Stimulated activated CD8-positive, alpha-beta memory T cell treated with anti-CD3 and anti-CD28 coated beads, Interleukin-12 subunit alpha, Interleukin-12 subunit beta, amount 100 ng/mL, for 1 hour (primary cell): ENCODE measurements at places on chromosomes 12 and 14.

DNA sequence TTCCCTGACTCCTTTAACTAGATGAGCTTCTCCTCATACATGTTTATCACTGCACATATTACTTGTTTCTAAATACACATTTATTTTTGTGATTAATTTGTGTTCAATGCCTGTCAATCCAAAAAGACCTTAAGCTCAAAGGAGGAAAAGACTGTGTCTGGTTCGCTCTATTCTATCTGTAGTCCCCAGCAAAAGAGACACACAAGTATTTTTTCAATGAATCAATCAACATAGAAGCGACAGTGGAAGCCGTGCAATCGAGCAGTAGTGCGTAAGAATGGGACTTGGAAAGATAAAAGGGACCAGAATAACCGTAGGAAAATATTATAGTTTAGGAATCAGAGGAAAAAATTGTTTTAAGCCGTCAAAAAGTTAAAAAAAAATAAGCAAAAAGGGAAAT lies 951 bp downstream of the WDHD1 start:
- no peak for DNase-seq

- no peak for DNase-seq
Measured at GRCh38 chr12:8606890-8607289, 5.8 kb downstream of the AICDA start.

- no peak for DNase-seq
Measured at GRCh38 chr14:54120260-54120659, 163.6 kb upstream of the BMP4 start.

GRCh38 chr12:54526812-54527630 lies 22.4 kb upstream of the PDE1B start:
- DNase-seq = no peak
